Osteocyte (in vitro differentiated cells): ENCODE measurements at places on chromosomes 11 and 22. TPM values are rescaled to one million over a fixed set of nuclear protein-coding genes. Genes with fewer than 3 reads are reported as not detected.

The LRRC10B gene
- not detected in 2 replicates for total RNA-seq

The SYCE3 gene
- not detected in 2 replicates for total RNA-seq

The MISFA gene
- 3.0 and 4.5 TPM in 2 replicates for total RNA-seq

The UBQLN3 gene
- not detected in 2 replicates for total RNA-seq

DNA sequence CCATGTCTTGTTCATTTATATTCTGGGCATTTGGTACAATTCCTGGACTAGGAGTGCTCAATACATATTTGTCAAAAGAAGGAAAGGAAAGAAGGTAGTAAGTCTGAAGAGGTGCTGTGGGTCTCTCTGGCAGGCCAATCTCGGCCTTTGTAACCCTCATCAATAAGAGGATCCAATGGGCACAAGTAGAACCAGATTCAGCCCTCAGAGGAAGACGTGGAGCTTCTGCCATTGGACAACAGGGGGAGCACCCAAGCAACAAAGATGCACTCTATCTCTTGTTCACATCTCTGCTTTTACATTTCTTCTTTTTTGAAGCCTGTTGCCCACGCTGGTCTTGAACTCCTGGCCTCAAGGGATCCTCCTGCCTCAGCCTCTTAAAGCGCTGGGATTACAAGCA, 2.2 kb upstream of the VPS11 start:
- peaks cover 4% of the 10 kb centered on the region for H3K36me3 ChIP-seq
- no peak overlapping the region for H3K4me3 ChIP-seq
- peaks cover 23% of the 10 kb centered on the region for H3K4me1 ChIP-seq
- DNase-seq, result no peak

DNA sequence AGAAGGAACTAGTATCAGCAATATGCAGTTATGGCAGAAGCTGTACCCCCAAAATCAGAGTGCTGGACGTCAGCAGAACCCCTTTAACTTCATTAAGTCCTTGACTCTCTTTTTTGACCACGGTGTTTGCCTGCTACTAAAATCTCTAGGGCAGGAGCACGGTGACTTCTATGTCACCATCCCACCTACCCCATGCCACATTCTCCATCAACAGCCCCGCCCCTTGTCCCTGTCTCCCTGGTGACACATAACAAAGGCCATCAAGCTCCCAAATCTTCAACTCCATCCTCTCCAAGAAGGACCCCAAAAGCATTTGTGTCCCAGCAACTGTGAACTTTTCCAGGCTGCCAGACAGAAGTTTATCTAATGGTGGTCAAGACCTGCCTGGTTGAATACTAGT, 894 bp downstream of the ADA2 start:
- H3K27me3 ChIP-seq, result peaks cover 5% of the 10 kb centered on the region
- no peak overlapping the region for H3K27ac ChIP-seq
- DNase-seq, result no peak
- H3K4me3 ChIP-seq, result no peak overlapping the region
- no peaks in the 10 kb centered on the region for H3K4me1 ChIP-seq

GRCh38 chr22:43777286-43777685, 34.8 kb downstream of the EFCAB6 start:
- H3K27me3 ChIP-seq, result peaks cover 2% of the 10 kb centered on the region
- no peak overlapping the region for H3K27ac ChIP-seq
- H3K4me3 ChIP-seq, result no peak overlapping the region

DNA sequence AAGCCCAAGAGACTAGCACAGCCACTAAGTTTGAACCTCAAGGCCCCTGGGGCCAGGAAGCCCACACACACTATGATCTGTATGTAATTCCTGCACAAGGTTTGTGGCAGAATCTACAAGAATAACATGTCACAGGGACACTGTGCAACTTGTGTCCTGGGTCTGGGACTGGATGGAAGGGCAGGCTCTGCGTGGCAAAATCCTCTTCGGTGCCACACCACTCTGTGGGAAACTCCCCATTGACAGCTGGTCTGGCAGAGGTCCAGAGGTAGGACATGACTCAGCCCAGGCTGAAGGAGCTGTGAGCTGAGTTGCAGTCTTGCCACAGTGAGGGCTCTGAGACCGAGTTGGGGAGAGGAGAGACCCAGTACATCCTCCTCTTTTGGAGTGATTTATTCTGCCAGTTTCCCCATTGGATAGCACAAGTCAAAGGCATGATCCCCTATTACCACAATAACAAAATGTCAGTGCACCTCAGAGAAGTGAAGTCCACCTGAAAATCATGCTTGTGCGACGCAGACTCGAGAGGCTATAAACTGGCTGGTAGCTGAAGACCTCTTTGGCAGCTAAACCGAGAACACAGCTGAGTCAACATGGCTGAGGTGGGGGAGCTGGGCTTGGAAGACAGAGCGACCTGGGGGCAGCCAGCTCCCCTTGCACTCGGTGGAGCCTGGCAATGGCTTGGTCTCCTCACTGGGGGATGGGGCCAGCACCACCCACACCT, 23.3 kb upstream of the SERPIND1 start:
- H3K27ac ChIP-seq, result peak overlapping the region; percentile 93
- H3K4me1 ChIP-seq, result peaks cover 27% of the 10 kb centered on the region
- H3K4me3 ChIP-seq, result peak overlapping the region; percentile 36
- peak; percentile 91 for DNase-seq

GRCh38 chr22:47293368-47294221, 531.1 kb downstream of the TBC1D22A start:
- no peaks in the 10 kb centered on the region for H3K36me3 ChIP-seq
- H3K4me3 ChIP-seq, result no peak overlapping the region
- no peaks in the 10 kb centered on the region for H3K4me1 ChIP-seq
- H3K27ac ChIP-seq, result no peak overlapping the region

DNA sequence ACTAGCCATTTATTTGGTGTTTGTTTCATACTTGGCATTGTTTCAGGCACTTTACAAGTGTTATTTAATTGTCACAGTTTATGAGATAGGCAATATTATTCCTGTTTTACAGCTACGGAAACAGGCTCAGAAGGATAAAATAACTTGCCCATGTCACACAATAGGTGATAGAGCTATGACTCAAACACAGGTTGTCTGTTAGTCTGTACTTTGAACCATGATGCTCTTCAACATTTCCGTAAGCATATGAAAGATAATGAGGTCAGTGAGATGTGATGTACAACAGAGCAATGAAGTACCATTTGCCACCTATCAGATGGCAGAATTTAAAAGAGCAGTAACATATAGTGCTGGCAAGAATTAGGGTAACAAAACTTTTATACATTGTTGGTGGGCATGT, 15.3 kb downstream of the TUG1 start:
- no peak overlapping the region for H3K4me3 ChIP-seq
- no peaks in the 10 kb centered on the region for H3K27me3 ChIP-seq
- no peak for DNase-seq
- peaks cover 9% of the 10 kb centered on the region for H3K36me3 ChIP-seq

DNA sequence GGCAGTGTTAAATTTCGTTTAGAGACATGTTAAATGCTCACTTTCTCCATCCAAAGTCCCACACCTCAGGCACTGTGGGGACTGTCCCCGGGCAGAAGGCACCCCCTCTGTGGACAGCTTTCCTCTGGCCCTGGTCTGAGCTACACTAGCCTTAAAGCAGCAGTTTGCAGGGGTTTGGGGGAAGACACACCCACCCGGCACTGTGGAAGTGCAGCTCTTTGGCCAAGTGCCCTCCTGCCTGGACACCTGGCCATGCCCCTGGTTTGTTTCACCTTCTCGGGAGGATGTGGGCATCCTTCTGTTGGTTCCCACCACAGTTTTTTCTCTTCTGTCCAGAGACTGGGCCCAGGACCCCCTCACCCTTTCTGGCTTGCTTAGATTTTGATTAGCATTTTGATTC, 1254.7 kb downstream of the BRD1 start:
- H3K4me3 ChIP-seq, result no peak overlapping the region
- no peaks in the 10 kb centered on the region for H3K27me3 ChIP-seq
- no peak for DNase-seq
- no peak overlapping the region for H3K27ac ChIP-seq

- no peak overlapping the region for H3K4me3 ChIP-seq
- no peaks in the 10 kb centered on the region for H3K36me3 ChIP-seq
- DNase-seq, result no peak
- no peak overlapping the region for H3K27ac ChIP-seq
- no peaks in the 10 kb centered on the region for H3K27me3 ChIP-seq
These were observed 207.0 kb upstream of the SORL1-AS1 start for GRCh38 chr11:121659811-121660210.

- H3K4me1 ChIP-seq, result peaks cover 17% of the 10 kb centered on the region
- H3K27me3 ChIP-seq, result no peaks in the 10 kb centered on the region
- H3K36me3 ChIP-seq, result no peaks in the 10 kb centered on the region
- DNase-seq, result peak; percentile 89
These were observed at the start of gene TCF20 for GRCh38 chr22:42270510-42271190. TCF20 (minus strand) TSS chr22:42270653; CDS start chr22:42215305, 55,348 bp downstream.

GRCh38 chr11:80595011-80595410, 1154.2 kb upstream of the TENM4 start:
- H3K27ac ChIP-seq, result no peak overlapping the region
- no peaks in the 10 kb centered on the region for H3K4me1 ChIP-seq
- H3K36me3 ChIP-seq, result no peaks in the 10 kb centered on the region
- H3K4me3 ChIP-seq, result no peak overlapping the region

GRCh38 chr11:122743949-122744348, 88.4 kb downstream of the UBASH3B start:
- DNase-seq, result no peak
- H3K4me3 ChIP-seq, result no peak overlapping the region
- H3K27ac ChIP-seq, result no peak overlapping the region
- H3K27me3 ChIP-seq, result no peaks in the 10 kb centered on the region
- H3K36me3 ChIP-seq, result no peaks in the 10 kb centered on the region

DNA sequence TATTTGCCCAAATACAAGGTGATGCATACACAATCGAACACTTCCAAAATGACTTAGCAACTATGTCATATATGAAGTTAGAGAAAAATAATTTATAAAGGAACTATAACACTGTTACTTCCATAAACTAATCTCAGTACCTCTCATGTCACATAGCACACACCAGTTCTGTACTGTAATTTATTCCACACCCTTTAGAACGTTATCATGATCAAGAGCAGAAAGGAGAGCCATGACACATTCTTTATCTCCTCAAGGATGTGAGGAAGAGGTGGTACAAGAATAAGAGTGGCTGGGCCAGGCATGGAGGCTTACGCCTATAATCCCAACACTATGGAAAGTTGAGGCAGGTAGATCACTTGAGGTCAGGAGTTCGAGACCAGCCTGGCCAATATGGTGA, 31.1 kb downstream of the PICALM start:
- H3K27me3 ChIP-seq, result no peaks in the 10 kb centered on the region
- H3K4me3 ChIP-seq, result no peak overlapping the region
- H3K36me3 ChIP-seq, result peaks cover 11% of the 10 kb centered on the region
- DNase-seq, result no peak
- no peak overlapping the region for H3K27ac ChIP-seq

GRCh38 chr22:17098379-17098819, 13.6 kb downstream of the IL17RA start:
- H3K4me1 ChIP-seq, result no peaks in the 10 kb centered on the region
- H3K27me3 ChIP-seq, result no peaks in the 10 kb centered on the region
- H3K36me3 ChIP-seq, result peaks cover 25% of the 10 kb centered on the region

DNA sequence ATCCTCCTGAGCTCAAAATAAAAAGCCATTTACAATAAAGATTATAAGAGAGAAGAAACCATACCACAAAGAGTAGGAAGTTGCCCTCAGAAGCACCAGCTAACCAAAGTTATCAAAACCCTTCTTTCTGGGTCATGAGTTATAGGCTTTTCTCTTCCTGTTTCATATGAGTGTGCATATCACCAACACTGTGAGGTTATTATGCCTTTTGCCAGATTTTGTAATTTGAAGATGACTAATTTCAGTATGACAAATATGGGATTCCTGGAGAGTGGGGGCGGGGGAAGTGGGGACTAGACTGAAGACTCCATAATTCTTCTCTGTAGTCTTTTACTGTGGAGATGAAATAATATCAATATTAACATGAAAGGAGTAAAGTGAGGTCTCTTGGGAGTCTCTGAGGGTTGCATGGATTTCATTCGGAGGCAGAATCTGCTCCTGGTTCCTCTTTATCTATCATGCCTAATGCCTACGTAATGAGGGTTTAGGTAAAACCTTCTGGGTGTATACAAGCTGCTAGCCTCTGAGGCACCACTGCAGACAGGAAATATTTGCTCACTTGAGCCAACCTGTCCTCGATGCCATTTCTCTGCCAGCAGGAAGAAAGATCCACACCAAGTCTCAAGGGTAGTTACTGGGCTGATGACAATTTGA, 2.1 kb downstream of the LPXN start:
- H3K27me3 ChIP-seq, result no peaks in the 10 kb centered on the region
- H3K36me3 ChIP-seq, result peaks cover 9% of the 10 kb centered on the region
- no peak overlapping the region for H3K4me3 ChIP-seq
- peak overlapping the region; percentile 67 for H3K27ac ChIP-seq

- H3K27ac ChIP-seq, result no peak overlapping the region
- H3K4me3 ChIP-seq, result no peak overlapping the region
- no peaks in the 10 kb centered on the region for H3K27me3 ChIP-seq
- H3K4me1 ChIP-seq, result no peaks in the 10 kb centered on the region
- DNase-seq, result no peak
These were observed 718.4 kb upstream of the API5 start for GRCh38 chr11:42593441-42593840.

GRCh38 chr11:118310271-118310670, 5.7 kb downstream of the CD3E start:
- H3K27ac ChIP-seq, result no peak overlapping the region
- no peak overlapping the region for H3K4me3 ChIP-seq
- no peaks in the 10 kb centered on the region for H3K4me1 ChIP-seq
- H3K36me3 ChIP-seq, result no peaks in the 10 kb centered on the region

- H3K36me3 ChIP-seq, result peaks cover 9% of the 10 kb centered on the region
- no peak for DNase-seq
- H3K4me1 ChIP-seq, result peaks cover 39% of the 10 kb centered on the region
- H3K4me3 ChIP-seq, result no peak overlapping the region
- no peaks in the 10 kb centered on the region for H3K27me3 ChIP-seq
- H3K27ac ChIP-seq, result peak overlapping the region; percentile 66
These were observed 206.9 kb downstream of the DBX1 start for GRCh38 chr11:19953336-19953735.

- no peaks in the 10 kb centered on the region for H3K4me1 ChIP-seq
- H3K36me3 ChIP-seq, result peaks cover 8% of the 10 kb centered on the region
- H3K27ac ChIP-seq, result no peak overlapping the region
- no peak for DNase-seq
- H3K4me3 ChIP-seq, result no peak overlapping the region
These were observed 7.1 kb downstream of the SFI1 start for GRCh38 chr22:31503211-31503964.
